ENCODE measurements at places on chromosomes 7 and 10.

DNA sequence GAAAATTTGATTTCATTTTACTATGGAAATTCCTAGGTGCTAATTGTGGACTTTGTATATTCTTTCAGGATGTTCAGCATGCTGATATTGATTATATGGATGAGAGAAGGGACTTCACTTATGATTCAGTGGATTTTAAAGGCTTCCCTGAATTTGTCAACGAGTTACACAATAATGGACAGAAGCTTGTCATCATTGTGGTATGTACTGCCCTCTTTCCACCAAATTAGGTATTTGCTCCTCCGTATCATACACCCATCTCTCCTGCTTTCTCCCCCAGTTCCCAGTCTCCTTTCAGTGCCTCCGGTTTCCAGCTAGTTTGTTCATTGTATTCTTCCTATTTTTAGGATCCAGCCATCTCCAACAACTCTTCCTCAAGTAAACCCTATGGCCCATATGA is 34.6 kb downstream of the MGAM start:
- no peak for DNase-seq

- DNase-seq: no peak
Measured at GRCh38 chr7:80259-81067, 111.9 kb upstream of the FAM20C start.

DNA sequence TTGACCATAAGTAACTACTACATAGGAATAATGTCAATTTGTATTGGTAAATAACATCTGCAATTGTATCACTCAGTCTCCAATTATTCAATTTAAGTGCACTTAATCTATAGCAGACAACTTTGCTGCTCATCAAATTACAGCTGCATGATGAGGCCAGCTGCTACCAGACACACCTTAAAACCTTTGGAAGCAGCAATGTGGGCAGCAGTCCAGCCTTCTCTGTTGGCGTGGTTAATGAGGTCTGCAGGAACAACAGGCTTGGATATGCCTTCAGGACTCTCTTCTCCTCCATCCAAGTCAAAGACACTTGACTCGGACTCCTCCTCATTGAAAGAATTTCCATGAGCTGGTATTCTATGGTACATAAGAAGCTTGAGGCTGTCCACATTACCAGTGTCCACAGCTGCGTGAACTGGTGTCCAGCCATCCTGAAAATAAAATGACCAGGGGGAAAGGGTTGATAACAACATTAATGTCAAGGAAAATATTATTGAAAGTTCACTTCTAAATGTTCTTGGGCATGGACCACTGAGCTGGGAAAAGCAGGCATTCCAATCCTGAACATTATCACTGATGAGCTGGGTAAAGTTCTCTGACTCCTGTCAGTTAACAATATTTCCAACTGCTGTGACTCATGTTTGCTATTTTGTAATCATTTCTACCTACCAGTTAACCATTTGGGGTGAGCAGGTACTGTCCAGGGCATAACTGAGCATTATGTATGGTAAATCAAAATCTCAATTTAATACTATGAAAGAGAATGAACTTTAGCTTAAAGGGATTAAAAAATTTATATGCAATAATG is 95.7 kb downstream of the CTTNBP2 start:
- DNase-seq: no peak

GRCh38 chr7:46707973-46708372 is 786.9 kb upstream of the IGFBP3 start:
- DNase-seq: no peak

GRCh38 chr10:15369256-15370211 is 1.6 kb downstream of the FAM171A1 start:
- no peak for DNase-seq

DNA sequence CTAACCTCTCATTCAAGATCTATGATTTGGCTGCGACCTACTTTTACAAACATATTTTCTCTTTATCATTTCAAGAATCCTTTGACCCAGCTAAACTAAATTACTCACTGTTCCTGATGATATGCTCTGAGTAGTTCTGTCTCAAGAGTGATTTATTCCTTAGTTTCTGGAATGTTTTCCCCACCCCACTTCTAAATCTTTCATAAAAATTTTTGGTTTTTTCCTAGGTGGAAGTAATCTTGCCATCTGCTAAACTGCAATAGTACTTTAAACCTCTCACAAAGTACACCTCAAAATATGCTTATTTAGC is 170.8 kb downstream of the DNAJC1 start:
- DNase-seq: no peak

DNA sequence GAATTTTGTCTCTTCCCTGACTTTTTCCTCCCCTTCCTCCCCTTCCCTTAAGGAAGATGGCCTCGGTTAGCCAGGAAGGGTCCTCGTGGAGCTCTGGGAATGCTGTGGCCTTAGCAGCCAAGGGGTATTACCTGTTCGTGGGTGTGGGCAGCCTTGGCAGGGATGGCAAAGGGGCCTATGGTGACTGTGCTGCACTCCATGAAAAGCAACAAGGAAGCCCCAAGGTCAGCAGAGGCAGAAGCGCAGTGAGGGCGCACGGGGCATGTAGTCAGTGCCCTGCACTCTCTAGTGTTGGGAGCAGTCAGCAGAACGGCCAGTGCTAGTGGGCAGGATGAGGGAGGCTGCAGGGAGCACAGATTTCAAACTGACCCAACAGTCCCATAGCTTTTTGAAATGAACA is 191.8 kb downstream of the ADARB2 start:
- DNase-seq: no peak

DNA sequence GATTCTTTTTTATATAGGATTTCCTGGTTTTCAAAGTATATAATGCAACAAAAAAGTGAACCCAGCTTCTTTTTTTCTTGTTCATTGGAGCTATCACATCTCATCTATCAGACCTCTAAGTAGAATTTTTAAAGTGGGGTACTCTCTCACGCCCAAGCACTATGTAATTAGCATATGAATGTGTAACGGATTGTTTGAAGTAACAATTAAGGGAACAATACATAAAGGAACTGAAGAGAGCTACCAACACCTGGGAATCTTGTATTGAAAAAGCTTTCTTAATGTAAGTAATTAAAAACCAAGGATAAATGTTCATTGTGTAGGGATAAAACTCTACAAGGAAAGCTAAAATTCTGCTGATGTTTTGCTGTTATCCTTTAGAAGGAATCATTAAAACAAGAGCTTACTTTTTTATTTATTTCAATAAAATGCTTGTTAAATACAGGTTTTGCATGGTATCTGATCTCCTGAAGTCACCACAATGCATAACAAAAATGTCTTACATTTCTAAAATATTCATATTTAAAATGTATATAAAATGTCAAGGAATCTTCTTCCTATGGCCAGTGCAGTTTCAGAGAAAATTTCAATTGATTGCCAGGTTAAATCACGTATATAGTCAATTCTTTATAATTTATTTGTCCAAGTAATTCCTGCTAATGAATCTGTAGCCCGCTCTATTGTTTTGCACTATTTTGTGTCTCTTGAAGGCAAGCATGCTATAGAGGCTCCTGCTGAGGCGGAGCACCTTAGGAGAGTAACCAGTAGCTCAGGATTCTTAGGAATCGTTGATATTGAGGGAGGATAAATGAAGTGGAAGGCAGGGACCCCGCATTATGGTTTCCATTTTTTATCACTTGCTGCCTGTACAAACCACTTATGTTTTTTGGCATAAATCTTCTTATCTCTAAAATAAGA is 51.6 kb downstream of the PTPRZ1 start:
- DNase-seq: no peak

GRCh38 chr7:22572292-22572691 is 72.3 kb upstream of the STEAP1B start:
- no peak for DNase-seq

DNA sequence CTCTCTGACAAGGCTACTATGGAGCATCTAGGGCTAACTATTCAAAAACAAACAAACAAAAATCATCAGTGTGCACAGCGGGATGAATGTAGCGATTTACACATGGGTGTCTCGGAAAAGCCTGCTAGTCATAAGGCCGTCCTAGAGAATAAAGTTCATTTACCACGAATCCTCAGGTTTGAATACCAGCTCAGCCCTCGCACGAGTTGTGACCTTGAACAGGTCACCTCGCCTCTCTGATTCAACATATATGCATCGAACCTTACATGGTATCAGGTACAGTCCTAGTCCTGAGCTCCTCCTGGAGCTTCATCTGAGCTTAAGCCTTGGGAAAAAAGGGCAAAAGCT is 572 bp downstream of the ATP5MF start:
- no peak for DNase-seq

All from activated CD8-positive, alpha-beta memory T cell treated with anti-CD3 and anti-CD28 coated beads, Interleukin-2, amount 50 U/mL, for 4 hours (primary cell).